OCI-M1 (cell line): ENCODE measurements at places on chromosomes 2 and 18.

- DNase-seq, result peak; percentile 16
Measured at GRCh38 chr2:101461381-101461780, 13.5 kb downstream of the RFX8 start.

- DNase-seq, result no peak
Measured at GRCh38 chr2:200351815-200352214, 45.3 kb downstream of the SPATS2L start.

DNA sequence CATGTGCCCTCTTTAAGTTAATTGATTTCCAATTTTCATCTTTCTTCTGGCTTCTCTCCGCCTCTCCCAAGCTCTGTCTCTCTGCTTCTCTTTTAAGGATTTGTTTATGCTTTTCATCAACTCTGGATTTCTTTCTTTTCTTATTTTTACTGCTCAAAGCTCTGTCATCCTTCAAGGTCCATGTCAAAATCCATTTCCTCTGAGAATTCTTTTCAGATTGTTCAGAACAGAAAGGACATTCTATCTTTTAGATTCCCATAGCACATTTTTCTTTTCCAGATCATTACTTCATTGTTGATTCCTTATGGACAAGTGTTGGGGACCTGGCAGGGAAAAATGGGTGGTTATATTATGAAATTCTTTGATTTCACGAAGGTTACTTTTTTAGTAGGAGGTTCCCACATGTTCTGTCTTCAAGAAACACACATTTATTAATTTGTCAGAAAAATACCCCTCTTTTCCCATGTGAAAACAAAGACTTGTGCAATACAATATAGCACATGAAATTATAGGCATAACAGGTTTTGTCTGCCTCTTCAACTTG, 12.3 kb downstream of the PMAIP1 start:
- DNase-seq, result no peak

GRCh38 chr2:172465417-172466334, 38.3 kb downstream of the ITGA6 start:
- DNase-seq, result peak; percentile 82

DNA sequence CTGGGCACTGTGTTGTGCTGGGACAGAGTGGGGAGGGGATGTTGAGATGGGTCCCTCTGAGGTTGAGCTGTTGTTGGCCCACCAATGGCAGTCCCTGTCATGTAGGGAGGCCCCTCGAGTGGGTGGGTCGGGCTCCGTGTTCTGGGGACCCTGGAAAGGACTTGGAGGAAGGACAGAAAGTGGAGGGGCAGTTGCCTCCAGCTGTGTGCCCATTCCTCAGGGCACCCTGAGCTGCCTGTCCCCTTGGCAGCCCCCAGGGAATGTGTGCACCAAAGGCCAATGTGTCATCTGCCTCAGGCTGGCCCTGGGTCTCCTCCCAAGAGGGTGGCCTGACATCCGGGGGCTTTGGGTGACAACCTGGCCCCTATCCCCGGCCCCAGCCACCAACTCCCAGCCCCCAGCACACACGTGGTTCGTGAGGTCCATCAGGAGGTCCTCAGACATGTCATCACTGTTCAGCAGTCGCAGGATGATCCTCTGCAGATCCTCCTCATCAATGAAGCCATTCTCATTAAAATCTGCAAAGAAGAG, 57.7 kb downstream of the CIB4 start:
- no peak for DNase-seq

GRCh38 chr2:42545841-42546390, 22.5 kb upstream of the MTA3 start:
- no peak for DNase-seq

GRCh38 chr2:234981197-234982095, 29.6 kb downstream of the SH3BP4 start:
- DNase-seq, result no peak

GRCh38 chr2:12923907-12924610, 207.3 kb downstream of the TRIB2 start:
- no peak for DNase-seq

DNA sequence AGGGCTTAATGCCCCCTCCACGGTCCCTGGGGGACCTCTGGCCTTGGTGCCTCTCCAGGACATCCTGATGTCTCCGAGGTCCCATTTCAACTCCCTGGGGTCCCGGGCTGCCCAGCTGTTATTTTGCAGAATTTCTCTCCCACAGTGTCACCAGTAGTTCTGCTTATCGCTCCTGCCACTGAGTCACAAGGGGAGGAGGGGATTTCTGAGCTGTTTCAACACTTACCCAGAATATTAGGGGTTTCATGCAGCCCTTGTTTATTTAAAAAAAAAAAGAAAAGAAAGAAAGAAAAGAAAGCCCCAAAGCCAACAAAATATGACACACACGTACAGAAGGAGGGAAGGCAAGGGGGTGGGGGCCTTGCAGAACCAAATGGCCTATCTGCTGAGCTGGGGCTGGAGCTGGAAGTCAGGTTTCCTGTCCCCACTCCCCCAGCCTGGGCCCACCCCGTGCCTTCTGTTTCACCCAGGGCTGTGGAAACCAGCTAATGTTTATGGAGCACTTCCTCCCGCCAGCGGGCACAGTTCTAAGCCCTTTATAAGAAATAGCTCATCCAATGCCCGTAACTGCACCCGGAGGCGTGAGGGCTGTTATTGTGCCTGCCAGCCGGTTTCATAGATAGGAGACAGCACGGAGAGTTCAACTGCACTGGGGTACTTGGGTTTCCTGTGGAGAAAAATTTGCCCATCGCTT, 8.4 kb upstream of the ARID5A start:
- DNase-seq, result peak; percentile 68

DNA sequence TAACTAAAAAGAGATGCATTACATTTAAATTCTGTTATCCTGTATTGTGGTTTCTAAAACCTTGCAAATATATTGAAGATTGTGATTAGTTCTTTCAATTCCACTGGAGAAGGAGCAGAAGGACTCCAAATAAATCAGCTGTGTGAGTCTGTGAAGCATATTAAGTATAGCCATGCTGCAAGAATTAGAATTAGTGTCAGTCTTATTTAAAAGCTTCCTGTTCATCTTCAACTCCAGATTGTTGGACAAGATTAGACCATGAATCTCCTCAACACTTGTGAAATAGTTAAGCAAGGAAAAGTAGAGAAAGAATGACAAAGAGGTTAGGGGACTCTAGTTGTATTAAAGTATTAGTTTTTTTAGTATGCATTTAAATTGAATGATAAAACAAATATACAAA, 92.5 kb upstream of the LRP1B start:
- DNase-seq, result no peak

GRCh38 chr2:174729797-174730697, 34.2 kb downstream of the CHRNA1 start:
- no peak for DNase-seq

GRCh38 chr2:235024931-235025773, 73.3 kb downstream of the SH3BP4 start:
- DNase-seq, result no peak

GRCh38 chr2:173982918-173983317, 17.7 kb upstream of the SP3 start:
- no peak for DNase-seq

DNA sequence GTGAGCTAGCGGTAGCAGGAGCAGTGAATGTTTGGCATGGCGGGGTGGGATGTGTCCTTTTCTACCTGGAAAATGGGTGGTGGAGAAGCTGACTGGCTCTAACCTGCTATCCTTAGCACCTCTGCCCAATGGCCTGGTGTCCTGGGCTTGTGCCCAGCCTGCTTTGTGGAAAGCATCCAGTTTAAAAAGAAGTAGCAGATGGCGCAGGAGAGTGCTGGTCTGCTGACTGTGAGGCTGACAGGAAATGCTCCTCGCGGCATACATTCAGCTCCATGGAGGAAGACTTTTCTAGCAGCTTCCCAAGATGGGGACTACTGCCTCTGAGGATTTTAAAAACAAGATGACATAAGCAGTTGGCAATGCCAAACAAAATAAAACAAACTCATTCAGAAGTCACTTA, 56.2 kb upstream of the LYPD6B start:
- no peak for DNase-seq

DNA sequence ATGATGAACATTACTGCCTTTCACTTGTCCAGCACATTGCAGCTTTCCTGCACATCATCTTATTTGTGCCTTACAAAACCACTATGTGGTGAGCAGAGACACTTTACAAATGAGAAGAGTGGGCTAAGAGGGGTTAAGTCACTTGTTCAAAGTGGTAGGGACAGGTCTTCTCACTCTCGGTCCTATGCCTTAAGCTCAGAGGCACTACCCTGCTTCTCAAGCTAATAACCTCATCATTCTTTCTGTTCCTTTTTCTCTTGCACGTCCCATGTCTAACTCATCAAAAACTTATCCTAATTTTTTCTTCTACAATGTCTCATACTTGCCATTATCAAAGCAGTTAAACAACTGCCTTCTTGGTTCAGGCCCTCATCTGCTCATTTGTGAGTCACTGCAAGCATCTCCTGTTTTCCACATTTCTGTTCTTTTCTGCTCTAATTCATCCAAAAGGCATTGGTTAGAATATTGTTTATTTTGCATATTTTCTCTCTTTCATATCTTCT, 21.9 kb upstream of the NCOA1 start:
- no peak for DNase-seq

- no peak for DNase-seq
Measured at GRCh38 chr18:66103550-66103949, 352.7 kb downstream of the CDH7 start.

- no peak for DNase-seq
Measured at GRCh38 chr18:3345885-3346284, 84.0 kb downstream of the MYL12B start.

DNA sequence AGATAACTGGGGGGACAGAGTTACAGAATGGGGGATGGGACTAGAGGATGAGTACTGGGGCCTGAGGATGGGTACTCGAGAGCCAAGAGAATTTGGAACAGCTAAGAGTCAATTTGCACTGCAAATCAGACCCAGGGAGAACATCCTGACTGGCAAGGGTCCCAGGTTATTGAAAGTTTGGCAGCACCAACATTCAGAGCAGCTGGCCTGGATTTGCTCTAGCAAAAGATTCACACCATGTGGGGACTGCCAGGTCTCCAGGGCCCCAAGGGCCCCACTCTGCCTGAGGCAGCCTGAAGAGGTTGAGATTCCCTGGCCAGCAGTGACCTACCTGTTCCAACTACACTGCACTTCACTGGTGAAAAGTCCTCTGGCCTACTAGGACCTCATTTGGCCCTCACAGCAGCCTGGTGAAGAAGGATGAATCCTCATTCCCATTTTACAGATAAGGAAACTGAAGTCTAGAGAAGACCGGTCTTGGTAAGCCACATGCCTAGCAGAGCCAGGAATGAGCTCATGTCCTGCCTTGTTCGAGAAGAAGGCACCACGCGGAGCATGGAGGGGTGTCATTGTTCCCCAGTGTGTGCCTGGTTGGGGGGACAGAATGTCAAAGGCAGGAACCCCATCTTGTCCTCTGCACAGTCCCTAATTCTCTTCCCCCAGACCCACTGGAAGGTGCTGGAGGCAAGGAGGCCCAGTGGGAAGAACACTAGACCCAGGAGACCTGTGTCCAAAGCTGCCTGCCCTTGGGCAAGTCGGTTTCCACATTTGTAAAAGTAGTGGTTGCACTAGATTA, 258.6 kb downstream of the TNS1 start:
- no peak for DNase-seq

DNA sequence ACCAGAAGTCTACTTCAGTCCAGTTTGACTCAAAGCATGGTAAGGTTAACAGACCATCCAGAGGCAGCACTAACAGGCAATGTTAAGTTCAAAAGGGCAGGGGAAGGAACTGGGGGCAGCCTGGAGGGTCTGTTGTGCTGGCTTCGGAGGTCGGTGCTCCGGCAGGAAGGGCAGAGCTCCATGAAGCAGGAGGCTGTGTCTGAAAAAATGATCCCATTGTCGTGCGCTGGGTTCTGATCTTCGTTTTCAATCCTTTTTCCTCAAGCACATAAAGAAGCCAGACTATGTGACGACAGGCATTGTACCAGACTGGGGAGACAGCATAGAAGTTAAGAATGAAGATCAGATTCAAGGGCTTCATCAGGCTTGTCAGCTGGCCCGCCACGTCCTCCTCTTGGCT, 21.9 kb upstream of the DLX1 start:
- no peak for DNase-seq

GRCh38 chr2:127254386-127254981, 34.4 kb upstream of the CYP27C1 start:
- DNase-seq, result no peak

GRCh38 chr18:32867330-32867729, 94.5 kb upstream of the KLHL14 start:
- DNase-seq, result no peak

GRCh38 chr2:33058716-33059470, 112.1 kb downstream of the LTBP1 start:
- DNase-seq, result no peak
